Tongue (tissue), 3 donors: ENCODE measurements at places on chromosomes 12 and 14. TPM values are rescaled to one million over a fixed set of nuclear protein-coding genes. Genes with fewer than 3 reads are reported as not detected.

SLC7A8 gene
- 5.6 TPM for total RNA-seq

NANOG gene
- total RNA-seq, result not detected

KRT85 gene
- not detected for total RNA-seq

CCDC38 gene
- not detected for total RNA-seq

ZNF385A gene
- 30.4 TPM for total RNA-seq

ASIC1 gene
- total RNA-seq, result 4.1 TPM

SIX4 gene
- 30.6 TPM for total RNA-seq

SIRT4 gene
- total RNA-seq, result 5.0 TPM

PFDN5 gene
- 300 TPM for total RNA-seq

PAX9 gene
- 31.5 TPM for total RNA-seq

GLS2 gene
- 0.21 TPM for total RNA-seq

PPP4R4 gene
- 0.82 TPM for total RNA-seq

RFX4 gene
- total RNA-seq, result 0.21 TPM

C12orf56 gene
- total RNA-seq, result 0.92 TPM

TMCC3 gene
- total RNA-seq, result 20.7 TPM

TMEM179 gene
- total RNA-seq, result 0.72 TPM

TC2N gene
- total RNA-seq, result 30.9 TPM
